Dorsolateral prefrontal cortex (tissue), 122 donors: ENCODE measurements at places on chromosomes 7 and 10. TPM values are rescaled to one million over a fixed set of nuclear protein-coding genes. Genes with fewer than 3 reads are reported as not detected.

The CPVL gene
- 19.2 TPM for total RNA-seq

The TAS2R16 gene
- total RNA-seq: not detected

The NKX1-2 gene
- total RNA-seq: 0.60 TPM

The ZPBP gene
- total RNA-seq: not detected

The PRR15 gene
- total RNA-seq: not detected

GRCh38 chr7:27641581-27642230 is 21.0 kb downstream of the HIBADH start:
- no peak for DNase-seq

DNA sequence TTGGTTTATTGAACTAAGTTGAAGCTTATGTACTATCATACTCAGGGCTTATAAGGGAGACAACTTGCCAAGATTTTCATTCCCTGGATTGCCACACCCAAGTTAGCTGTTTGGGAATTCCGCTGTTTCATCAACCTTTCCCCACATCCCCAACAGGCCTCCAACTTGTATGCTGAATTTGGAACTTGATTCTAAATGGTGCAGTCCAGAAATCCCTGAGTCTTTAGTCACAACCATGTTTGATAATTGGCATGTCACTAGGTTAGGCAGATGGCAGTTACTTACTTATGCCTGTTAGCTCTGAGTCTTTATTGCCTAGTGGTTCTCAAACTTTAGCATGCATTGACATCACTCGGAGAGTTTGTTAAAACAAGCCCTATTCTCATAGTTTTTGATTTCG is 135.4 kb upstream of the PRPS1L1 start:
- DNase-seq: no peak

- no peak for DNase-seq
These were observed 1.3 kb downstream of the TSPAN13 start for GRCh38 chr7:16754856-16755317.

DNA sequence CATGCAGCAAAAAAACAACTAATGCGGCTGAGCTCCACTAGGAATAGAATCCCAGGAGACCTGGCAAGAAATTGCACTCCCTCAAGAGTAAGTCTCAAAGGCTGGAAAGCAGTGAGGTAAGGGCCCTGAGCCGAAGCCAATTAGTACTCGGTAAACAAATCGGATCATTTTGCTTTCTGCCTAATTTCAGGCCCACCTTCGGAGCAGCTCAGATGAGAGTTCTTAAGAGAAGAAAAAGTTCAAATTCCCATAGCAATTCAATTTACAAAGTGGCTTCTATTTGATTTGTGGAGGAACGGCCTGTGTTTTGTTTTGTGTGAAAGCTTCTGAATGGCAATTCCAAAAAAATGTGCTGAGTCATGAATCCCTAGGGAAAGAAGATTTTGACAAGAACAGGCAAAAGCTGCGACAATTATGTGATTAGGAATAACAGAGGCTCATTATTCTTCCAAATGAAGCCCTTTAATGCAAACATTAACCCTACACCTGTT is 60.9 kb downstream of the SLC16A9 start:
- DNase-seq: peak; percentile 19

- no peak for DNase-seq
These were observed 142.1 kb downstream of the GRID1 start for GRCh38 chr10:86224354-86225102.

- DNase-seq: no peak
These were observed 39.4 kb downstream of the SEMA3A start for GRCh38 chr7:84154991-84155781.

DNA sequence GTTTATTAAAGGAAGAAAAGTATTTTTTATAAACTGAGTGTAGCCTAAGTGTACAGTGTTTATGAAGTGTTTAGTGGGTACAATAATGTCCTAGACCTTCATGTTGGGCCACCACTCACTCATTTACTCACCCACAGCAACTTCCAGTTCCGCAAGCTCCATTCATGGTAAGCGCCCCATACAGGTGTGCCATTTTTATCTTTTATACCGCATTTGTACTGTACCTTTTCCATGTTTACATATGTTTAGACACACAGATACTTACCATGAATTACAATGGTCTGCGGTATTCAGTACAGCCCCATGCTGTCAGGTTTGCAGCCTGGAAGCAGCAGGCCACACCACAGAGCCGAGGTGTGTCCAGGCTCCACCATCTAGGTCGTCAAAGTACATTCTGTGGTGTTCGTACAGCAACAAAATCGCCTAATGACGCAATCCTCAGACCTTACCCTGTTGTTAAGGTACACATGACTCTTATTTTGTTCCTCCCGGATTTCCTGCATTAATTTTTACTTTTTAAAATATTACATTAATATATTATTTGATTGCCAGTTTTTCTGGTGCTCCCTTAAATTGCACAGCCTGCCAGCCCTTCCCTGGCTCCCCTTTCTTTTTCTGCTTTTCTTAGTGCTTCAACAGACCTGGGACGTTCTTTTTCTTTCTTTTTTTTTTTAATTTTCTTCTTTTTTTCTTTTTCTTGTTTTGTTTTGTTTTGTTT is 881 bp upstream of the SSBP1 start:
- no peak for DNase-seq

GRCh38 chr7:53473371-53473770 is 437.9 kb downstream of the POM121L12 start:
- DNase-seq: no peak

GRCh38 chr10:87534173-87534858 is 29.6 kb downstream of the MINPP1 start:
- DNase-seq: no peak

DNA sequence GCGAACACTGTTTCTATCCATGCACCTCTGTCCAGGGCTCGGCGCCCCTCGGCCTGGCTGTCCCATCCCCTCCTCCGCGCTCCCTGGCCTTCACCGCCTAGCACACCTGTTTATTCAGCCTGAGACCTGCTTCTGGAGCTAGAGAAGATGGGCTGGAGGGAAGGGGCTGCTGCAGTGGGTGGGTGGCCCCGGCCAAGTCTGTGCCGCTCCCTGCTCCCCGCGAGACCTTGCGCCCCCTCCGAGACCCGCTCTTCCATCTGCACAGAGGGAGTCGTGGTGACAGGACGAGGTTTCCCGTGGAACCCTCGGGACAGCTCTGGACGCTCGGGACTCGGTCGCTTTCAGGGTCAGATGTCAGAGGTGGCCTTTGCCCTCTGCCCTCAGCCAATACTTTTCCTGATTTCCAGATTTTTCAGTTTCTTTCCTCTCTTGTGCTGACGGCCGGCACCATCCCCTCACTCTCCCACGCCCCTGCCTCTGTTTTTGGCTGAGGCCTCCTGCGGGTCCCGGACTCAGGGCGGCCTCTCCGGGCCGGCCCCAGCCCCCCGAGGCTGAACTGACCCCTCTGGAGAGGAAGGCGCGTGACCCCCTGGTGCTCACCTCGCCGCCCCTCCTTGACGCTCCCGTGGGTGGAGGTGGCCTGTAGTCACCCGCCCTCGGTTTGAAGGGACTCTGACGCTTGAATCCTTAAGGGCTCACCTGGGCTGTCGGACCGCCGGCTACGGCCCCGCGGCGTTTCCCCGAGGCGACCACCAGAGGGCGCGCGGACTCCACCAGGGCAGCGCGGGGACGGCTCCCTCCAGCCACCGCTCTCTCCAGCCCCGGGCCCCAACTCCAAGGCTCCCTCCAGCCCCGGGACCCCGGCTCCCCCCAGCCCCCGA is 15.6 kb downstream of the SHH start:
- peak; percentile 52 for DNase-seq

DNA sequence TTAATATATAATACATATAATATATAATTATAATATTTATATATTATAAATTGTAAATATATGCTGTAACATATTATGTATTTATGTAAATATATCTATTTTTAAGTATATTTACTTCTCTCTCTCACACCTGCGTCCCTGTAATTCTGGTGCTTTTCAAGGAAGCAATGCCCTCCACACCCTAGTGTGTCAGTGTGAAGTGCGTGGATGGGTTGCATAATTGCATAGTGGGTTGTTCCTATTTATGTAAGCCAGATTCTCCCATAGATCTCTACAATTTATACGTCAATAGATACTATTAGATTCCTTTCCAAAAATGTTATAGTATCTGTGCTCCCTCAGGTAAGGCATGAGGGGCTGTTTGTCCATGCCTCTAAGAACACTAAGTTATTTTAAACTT is 49.9 kb upstream of the CPN1 start:
- DNase-seq: no peak

DNA sequence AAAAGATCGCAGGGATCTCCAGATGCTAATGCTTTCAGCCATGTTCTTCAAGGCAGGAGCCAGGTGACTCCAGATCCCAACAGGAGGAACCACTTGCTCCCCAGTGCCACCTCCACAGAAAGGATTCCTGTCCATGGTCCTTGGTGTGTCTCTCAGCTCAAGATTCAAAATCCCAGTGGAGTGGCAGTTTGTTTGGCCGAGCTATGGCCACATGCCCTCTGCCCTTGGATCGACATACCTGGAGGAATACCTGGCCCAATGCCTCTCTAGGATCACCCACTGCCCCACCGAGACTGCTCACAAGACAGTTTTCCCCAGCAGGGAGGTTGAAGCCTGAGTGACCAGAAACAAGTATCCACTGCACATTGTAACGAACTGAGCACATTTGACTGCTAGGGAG is 3.9 kb upstream of the GPRIN2 start:
- DNase-seq: no peak

- no peak for DNase-seq
These were observed 102.6 kb upstream of the AFAP1L2 start for GRCh38 chr10:114506871-114507385.

GRCh38 chr10:15719899-15720634 is at the start of gene ITGA8:
ITGA8 (minus strand) TSS chr10:15719922; CDS start chr10:15719771, 151 bp downstream.
- no peak for DNase-seq

DNA sequence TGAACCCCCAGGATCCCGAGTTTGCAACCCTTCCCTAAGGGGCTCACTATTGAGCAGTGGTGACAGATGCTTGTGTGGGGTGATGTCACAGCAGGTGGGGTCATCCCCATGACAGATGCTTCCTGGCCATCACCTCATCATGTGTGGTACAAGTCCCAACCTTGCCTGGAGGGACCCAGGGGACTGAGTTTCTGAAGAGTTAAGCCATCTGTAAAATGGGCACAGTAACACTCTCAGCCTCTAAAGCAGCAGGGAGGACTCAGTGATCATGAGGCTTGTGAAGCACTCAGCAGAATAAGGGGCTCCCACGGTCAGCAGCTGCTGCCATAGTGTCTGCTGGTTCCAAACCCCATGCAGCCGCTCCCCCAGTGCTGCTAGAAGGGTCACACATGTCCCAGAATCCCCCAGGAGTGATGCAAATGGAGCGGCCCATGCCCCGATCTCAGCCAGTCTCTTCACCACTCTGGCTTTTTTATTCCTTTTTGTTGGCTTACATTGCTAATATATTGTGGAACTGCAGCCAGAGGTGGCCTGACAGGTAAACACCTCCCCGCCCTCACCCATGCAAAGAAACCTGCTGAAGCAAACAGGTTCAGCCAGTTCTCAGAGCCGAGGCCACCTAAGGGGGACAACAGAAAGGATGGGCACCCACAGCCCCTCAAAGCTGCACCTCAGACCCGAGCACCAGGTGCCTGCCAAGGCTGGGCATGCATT is 102.1 kb upstream of the PDGFA start:
- no peak for DNase-seq

DNA sequence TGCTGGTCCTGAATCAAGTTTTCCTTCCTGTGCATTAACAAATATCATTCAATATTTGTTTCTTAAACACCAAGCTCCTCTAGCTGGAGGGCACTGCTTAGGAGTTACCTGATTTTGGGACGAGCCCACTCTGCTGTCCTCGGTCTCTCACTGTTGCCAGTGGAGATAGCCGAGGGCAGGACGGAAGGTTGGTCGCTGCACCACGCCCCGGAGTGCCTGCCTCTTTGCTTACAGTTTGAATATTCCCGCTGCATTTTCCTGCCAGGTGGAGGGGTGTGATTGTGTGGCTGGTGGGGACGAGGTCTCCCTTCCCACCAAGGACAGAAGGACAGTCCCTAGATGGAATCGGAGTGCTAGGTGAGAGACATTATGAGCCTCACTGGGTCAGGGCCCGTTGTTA is 201.5 kb downstream of the DNAJB6 start:
- peak; percentile 11 for DNase-seq
